ENCODE measurements at places on chromosomes 3 and 15.

DNA sequence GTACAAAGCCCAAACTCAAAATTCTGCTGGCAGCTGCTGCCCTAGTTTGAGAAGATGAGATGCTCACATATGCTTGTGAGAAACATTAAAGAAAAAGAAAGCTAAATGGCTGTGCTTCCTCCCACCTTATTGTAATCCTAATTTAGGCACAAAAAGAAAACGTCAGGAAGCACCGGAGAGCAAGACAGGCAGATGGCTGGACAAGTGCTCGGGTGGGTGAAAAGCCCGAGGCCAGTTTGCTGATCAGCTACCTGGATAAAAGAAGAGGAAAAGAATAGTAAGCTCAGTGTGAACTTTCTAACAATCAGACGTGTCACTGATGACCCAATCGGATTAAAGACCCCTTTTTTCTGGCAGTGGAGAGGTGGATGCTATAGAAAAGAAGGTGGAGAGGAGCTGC, 368.0 kb upstream of the ATP10A start:
- no peak for DNase-seq

- DNase-seq: no peak
Measured at GRCh38 chr3:177681852-177682251, 484.6 kb upstream of the TBL1XR1 start.

DNA sequence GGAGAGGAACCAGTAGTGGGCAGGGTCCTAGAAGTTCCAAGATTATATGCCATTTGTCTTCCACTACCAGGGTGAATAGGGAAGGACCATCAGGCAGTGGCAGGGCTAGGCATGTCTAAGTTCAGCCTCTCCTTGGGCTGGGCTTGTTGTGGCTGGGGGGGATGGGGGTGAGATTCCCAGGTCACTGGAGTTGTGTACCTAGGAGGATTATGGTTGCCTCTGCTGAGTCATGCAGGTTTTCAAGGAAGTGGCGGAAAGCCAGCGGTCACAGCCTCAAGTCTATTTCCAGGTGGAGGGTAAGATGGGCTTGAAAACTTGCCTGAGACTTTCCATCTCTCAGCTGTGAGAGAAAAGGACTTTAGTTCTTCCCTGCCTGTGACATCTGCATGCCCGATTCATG, 1407.1 kb downstream of the SI start:
- no peak for DNase-seq

DNA sequence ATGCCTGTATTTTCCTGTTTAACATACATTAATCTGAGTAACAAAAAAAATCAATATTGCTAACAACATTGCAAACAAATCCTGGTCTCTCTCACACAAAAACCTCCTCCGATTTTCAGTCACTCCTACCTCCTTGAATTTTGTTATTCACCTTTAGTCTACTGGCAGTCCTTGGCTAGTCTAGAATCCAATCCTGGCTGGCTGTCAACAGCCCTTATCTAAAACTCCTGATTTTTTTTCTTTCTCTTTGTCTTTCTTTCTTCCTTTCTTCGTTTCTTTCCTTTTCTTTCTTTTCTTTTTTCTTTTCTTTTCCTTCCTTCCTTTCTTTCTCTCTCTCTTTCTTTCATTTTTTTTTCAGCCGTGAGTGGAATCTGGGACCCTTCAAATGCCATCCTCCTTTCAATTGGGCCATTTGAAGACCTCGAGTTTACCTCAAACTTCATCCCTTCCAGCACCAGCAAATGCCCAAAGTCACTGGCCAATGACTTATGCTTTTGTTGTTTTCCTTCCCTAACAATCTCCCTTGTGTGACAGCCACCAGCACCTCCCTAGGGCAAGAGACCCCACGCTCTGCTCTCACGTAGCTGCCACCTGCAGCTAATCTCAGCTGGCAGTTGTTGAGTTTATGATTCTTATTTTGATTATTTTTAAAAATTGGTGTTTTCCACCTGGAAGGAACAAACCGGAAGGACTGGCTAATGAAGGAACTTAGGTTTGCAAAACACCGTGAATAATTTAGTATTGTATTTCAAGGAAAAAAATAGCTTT, 6.8 kb upstream of the ONECUT1 start:
- DNase-seq: no peak

GRCh38 chr15:50066202-50066601, 52.8 kb downstream of the ATP8B4 start:
- DNase-seq: no peak

DNA sequence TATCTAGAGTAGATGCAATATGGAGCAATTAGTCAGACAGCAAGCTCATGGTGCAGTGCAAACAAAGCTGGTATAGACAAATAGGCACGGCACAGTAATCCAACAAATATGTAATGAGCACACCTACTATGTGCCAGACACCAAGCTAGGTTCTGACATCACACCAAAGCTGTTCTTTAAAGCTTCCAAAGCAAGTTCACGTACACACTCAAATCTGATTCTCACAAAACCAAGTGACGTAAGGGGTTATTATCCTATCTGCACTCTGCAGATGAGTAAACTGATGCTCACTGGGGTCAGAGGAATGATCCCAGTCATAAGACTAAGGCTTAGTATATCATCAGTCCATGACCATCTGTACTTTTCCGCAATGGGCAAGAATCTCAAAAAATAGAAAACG, 27.8 kb upstream of the LIPC start:
- no peak for DNase-seq

- DNase-seq: no peak
Measured at GRCh38 chr3:188294113-188294512, 140.2 kb downstream of the LPP start.

DNA sequence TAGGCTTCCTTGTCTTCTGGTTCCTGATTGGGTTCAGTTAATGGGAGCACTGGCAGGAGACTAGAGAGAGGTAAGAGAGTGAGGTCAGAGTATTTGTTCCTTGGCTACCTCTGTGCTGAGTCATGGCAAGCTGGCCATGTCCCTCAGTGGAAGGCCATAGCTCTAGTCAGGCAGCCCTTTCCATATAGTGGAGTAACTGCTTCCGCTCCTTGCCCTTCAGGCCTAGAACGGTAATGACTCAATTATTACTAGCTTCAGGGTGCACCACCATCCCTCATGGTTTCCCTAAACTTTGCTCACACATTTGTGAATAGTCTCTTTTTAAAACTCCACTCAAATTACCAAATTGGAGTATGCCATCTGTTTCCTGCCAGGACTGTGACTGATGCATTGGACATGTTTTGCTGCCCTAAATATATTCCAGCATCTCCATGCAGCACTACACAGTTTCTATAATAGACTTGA, 10.5 kb upstream of the ANO10 start:
- no peak for DNase-seq

DNA sequence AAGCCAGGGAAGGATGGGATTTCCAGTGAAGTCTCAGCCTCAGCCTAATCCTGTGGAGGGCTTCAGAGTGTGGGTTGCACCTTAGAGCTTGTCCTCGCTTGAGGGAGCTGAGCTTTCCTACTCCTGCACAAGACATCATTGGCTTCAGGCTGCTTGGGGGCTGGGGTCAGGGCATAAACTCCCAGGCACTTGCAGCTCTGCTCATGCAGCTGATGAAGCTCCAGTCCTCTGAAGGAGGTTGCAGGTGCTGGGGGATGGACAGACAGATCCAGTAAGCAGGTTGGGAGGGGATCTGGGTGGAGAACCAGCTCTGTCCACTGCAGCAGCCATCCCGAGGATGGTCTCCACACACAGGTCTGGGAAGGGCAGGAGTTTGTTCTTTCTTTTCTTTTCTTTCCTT, 19.4 kb upstream of the POLG start:
- no peak for DNase-seq

DNA sequence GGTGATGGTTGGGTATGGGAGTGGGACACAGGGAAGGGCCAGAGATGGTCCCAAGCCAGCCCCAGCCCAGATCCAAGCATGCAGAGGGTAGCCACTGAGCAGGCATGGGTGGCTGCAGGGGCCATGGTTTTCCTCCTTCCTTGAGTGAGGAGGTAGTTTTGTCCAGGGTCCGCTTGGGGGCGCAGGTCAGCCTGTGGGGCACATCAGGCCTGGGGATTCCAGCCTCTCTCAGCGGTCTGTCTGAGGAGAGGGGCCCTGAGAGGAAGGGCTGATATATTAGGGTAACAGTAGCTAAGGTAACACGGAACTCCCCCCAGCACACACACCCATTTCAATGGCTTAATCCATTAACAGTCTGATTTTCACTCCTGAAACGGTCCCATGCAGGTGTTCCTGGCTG, 22.7 kb upstream of the LCTL start:
- no peak for DNase-seq

DNA sequence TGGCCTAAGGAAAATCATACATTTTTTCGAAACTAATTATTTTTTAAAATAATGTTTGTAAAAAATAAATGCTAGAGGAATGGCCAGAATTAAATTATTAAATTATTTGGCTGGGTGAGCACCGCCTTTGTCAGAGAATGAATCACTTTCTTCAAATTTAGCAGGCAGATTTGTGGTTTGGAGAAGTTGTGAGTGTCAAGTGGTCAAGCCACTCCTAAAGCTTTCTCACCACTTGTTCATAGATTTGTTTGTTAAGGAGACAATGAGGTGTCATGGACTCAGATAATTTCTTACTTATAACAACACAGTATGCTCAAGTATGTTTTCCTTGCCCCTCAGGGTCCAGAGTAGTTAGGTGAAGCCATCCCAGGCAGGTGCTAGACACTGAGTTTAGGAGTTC, 196.2 kb downstream of the TUSC7 start:
- no peak for DNase-seq

- DNase-seq: no peak
Measured at GRCh38 chr3:5645692-5646410, 458.3 kb downstream of the EDEM1 start.

DNA sequence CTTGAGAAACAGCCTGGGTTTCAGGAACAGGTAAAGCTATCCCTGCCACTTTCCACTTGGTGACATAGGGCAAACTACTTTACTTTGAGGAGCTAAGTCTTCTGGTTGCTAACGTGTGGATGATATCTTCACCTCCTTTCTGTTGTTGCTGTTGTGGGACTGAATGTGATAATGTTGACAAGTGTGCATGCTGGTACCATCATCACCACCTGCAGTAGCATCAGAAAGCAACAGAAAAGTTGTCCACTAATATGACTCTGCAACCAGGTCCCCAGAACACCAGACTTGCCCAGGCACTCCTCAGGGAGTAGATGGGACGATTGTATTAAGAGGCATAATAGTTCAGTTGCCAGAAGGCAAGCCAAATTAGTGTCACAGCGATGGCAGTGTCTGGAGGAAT, 203.2 kb upstream of the MCTP2 start:
- DNase-seq: no peak

- DNase-seq: no peak
Measured at GRCh38 chr3:146250449-146251382, at the start of gene PLSCR4. PLSCR4 (minus strand) TSS chr3:146251105; CDS start chr3:146222071, 29,034 bp downstream.

DNA sequence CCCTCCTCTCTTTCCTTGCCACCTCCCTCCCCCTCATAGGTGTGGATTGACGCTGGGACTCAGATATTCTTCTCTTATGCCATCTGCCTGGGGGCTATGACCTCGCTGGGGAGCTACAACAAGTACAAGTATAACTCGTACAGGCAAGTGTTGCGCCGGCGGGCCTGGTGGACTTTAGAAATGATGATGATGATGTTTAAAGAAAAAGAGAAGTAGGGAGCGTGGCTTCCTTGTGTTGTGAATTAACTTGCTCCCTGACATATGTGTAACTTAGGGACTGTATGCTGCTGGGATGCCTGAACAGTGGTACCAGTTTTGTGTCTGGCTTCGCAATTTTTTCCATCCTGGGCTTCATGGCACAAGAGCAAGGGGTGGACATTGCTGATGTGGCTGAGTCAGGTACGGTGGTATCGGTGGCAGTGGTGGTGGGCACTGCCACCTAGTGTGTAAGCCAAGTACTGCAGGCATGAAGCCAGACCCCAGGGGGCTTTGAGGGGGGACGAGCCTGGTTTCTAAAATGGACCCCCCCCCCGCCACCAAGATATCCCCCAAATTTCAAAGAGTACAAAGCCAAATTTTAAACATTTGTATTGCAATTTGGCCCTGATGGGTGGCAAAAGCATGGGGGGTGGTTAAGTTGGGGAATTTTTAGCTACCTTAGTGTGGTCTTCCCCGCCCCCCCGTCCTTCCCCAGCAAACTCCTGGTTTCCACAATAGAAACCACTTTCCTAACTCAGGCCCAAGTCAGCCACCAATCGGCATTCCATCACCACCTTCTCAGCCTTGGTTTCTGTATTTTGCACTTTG, 65.6 kb downstream of the SLC6A6 start:
- no peak for DNase-seq

DNA sequence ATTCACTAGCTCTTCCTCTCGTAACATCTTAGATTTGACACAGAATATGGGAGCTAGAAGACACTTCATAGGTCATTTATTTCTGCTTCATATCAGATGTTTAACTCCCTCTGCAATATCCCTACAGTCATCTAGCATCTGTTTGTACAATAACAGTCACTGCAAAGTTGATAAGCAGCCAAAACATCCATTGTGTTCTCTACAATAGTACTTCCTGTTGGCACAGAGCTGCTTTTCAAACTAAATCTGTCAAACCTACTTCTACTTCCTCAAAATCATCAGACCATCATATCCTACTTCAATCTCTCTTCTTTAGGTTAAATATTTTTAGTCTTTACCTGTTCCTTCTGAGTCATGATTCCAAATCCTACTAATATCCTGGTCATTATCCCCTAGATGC, 233.2 kb downstream of the FGF12 start:
- DNase-seq: no peak

- DNase-seq: no peak
Measured at GRCh38 chr3:141275511-141275910, 43.9 kb downstream of the PXYLP1 start.

GRCh38 chr3:119579366-119580066, at the start of gene ADPRH:
ADPRH (plus strand) TSS chr3:119579492; CDS start chr3:119582170, 2,678 bp downstream.
- no peak for DNase-seq

GRCh38 chr3:192372616-192373015, 354.7 kb downstream of the FGF12 start:
- DNase-seq: peak; percentile 71

DNA sequence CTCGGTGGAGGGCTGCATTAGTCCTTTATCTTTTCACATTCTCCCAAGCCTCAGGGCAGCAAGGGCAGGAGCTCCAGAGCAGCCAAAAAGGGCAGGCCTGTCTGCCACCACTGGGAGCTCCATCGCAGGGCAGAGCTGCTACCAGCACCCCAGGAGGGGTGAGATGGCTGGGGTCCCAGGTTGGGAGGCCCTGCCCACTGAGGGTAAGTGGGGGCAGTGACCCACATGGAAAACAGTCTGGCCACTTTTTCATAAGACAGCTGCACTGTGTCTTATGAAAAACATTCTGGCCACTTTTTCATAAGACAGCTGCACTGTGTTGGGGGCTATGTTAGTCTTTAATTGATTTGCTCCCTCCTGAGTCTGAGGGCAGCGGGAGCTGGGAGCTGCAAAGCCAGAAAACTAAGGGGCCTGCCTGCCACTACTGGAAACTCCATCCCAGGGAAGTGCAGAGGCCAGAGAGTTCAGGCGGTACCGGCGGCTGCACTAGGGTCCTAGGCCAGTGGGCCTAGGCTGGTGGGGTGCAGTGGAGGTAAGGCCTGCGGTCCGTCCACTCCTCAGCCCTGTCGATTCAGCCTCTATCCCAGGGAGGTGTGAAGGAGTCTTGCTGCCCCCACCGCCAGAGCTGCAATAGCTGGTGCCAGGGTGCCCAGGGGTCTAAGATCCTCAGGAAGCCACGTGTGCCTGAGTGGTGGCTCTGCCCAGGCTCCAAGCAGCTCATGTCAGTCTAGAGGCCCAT, 45.4 kb downstream of the TMCO5A start:
- DNase-seq: no peak
